ENCODE measurements at places on chromosomes 6 and 20.

- DNase-seq: no peak
Measured at GRCh38 chr6:52189974-52190373, 3.8 kb downstream of the IL17A start.

DNA sequence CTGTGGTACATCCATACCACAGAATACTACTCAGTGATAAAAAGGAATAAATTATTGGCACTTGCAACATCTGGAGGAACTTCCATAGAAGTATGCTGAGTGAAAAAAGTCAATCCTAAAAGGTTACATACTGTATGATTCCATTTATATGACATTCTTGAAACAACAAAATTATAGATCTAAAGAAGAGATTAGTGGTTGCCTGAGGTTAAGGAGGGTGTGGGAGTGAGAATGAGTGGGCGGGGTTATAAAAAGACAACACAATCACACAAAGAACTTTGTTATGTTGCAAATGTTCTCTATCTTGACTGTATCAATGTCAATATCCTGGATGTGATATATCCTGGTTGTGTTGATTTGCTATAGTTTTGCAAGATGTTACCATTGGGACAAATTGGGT, 21.2 kb downstream of the SNRPB start:
- no peak for DNase-seq

- DNase-seq: peak; percentile 89
Measured at GRCh38 chr6:129186988-129187387, 304.1 kb downstream of the LAMA2 start.

DNA sequence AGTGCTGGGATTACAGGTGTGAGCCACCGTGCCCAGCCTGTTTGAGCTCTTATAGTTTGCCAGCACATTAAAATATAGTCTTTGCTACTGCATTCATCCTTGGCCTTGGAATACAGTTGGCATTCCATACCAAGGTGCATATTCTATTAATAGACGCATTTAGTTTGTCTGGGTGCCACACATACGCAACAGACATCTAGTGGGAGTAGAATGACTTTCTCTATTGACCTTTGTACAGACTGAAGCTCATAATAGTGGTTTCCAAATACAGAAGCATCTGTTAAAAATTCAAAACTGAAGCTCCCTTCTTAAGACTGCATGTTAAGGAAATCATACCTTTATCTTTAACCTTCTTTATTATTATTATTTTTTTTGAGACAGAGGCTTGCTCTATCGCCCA, 46.7 kb upstream of the FNDC1 start:
- no peak for DNase-seq

DNA sequence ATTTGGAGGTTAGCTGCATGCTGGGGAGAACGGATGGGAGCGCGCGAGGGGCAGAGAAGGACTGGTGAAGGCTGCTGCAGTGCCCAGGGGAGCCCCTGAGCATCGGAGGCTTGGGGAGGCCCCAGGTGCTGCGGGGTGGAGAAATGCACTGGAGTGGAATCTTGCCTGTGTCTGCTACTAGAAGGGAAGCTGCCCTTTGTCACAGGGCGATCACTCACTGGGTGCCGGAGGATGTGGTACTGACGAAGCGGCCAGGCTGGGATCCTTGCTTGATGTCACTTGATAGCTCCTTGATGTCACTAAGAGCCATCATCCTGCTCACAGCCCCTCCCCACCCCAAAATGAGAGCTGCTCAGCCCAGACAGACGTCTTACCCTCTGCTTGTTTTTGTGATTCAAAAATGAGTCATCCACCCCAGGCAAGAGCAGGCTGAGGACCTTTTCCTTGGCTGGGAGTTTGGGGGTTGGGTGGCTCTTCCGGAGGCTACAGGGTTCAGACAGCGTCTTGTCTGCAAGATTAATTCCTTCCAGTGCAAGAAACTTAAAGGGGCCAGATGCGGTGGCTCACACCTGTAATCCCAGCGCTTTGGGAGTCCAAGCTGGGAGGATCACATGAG, 62.6 kb upstream of the PMEPA1 start:
- DNase-seq: peak; percentile 54

DNA sequence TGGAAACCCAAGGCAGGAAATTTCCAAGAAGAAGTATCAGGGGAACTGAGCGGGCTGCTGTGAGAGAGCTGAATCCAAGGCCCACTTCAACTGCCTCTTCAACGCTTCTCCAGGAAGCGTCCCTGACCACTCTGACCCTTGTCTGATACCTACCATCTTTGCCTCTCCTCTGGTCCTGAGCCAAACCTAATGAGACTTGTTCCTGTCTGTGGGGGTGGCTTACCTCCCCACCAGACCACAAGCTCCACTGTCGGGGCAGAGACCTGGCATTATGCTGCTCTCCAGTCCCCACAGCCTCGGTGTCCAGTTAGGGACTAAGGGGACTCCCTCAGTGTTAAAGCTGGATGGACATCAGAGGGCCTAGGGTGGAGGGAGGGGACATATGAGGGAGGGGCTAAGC, 49.7 kb downstream of the LRFN2 start:
- DNase-seq: no peak

DNA sequence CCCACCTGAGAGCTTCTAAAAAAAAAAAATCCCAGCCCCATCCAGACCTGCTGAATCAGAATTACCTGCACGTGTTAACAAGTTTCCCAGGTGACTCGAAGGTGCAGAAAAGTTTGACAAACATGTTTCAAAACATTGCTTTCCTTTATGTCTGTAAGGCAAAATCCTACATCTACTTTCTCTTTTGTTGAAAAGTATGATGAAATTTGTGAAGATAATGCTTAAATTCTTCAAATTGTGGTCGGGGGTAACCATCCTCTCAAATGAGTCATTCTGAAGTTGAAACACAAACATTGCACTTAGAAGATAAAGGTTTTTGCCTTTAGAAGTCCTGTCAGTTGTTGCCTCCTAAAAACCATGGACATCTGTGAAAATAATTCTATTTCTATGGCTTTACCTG, 429.7 kb downstream of the EPHA7 start:
- DNase-seq: no peak

- no peak for DNase-seq
Measured at GRCh38 chr6:45493761-45494160, 116.0 kb upstream of the SUPT3H start.

DNA sequence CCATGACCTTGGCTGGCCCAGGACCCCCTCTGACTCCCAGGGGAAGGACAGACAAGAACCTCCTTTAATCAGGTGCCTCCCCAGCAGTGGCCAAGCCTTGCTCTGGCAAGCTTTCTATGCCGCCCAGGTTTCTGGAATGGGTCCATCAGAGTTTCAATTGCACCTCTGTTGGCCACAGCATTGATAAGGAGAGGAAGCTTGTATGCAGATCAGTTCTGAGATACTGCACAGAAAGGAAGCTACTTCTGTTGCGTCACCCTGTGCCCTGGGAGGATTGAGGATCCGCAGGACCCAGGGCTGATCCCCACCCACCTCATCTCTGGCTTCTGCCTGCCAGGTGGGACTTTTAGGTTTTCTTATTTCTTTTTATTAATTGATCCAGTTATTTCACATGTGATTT, 167.2 kb downstream of the TFAP2C start:
- DNase-seq: no peak

- DNase-seq: no peak
Measured at GRCh38 chr20:22460231-22460630, 124.1 kb downstream of the FOXA2 start.

DNA sequence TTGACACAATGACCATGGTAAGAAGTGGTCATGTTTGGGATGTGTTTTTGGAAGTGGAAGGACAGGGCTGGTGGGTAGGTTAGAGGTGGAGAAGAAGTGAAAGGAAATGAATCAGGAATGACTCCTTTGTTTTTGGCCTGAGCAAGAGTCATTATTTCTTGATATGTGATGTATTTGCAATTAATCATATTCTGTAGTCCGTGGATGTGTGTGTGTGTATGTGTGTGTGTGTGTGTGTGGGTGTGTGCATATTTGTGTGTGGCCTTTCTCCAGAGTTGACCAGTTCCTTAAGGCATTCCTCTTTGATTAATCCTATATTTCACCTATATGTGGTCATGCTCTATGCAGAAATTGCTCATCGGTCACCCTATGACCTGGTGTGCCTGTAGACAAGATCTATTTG, 130.7 kb downstream of the UTRN start:
- DNase-seq: peak; percentile 62

DNA sequence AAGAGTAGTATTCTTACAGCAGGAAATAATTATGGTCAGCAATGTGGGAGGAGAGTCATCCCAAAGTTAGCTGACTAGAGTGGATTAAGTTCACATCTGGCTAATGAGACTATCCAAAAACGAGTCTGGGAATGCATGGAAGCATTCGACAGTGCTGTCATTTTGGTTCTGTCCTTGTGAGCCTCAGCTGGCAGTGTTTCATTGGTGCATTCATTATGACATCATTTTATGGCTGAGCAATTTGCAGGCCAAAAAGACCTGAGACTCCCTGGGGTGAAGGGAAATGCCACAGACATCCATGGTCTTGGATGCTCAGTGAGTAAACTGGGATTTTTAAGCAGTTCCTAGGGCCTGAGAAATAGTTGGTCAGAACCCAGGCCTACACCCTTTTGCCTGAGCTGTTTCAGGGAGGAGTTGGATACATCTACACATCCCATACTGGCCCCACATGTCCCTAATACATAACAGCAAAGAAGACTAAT, 196.4 kb upstream of the CCN2 start:
- DNase-seq: peak; percentile 100

DNA sequence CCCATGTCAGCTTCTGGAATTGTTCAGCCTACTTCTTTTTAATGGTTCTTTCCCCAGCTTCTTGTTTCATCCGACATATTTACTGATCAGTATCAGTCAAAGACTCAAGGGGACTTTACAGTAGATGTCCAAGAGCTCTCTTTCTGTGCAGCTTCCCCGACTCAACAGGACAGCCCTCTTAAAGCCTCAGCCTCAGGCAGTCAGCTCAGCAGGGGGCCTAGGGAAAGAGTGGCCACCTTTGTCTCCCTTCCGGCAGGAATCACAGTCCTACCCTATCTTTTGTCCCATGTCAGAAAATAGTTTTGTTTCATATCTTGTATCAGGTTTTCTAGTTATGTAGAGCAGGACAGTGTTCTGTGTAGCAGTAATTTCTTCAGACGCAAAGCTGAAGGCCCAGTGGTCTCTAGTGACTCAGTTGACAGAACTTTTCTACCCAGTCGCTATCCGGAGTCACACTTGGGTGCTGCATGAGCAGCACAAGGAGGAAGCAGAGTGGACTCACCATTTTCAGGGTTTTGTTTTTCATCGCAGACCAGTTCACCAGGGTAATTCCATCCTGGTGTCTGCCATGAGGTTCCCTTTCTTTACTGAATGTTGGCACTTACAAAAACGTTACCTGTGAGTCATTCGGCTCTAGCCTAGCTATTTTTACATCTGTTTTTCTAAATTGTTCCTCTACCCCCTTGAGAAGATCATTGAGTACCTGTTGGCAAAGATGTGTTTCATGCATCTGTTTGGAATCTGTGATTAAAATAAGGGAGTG, 47.7 kb downstream of the SPATA2 start:
- DNase-seq: no peak

GRCh38 chr6:93799226-93799625, 379.9 kb upstream of the EPHA7 start:
- DNase-seq: no peak

DNA sequence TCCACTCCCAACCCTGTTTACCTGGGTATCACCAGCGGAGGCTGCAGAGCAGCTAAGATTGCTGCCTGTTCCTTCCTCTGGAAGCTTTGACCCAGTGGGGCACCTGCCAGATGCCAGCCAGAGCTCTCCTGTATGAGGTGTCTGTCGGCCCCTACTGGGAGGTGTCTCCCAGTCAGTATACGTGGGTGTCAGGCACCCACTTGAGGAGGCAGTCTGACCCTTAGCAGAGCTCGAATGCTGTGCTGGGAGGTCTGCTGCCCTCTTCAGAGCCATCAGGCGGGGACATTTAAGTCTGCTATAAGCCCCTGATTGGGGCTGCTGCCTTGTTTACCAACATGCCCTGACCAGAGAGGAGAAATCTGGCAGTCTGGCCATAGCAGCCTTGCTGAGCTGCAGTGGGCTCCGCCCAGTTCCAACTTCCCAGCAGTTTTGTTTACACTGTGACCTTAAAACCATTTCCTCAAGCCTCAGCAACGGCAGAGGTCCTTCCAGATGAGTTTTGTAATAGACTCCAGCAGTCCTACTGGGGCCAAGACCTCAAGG, 2.8 kb downstream of the RAET1E start:
- DNase-seq: peak; percentile 92

GRCh38 chr6:153145591-153145990, 14.5 kb upstream of the RGS17 start:
- DNase-seq: no peak

DNA sequence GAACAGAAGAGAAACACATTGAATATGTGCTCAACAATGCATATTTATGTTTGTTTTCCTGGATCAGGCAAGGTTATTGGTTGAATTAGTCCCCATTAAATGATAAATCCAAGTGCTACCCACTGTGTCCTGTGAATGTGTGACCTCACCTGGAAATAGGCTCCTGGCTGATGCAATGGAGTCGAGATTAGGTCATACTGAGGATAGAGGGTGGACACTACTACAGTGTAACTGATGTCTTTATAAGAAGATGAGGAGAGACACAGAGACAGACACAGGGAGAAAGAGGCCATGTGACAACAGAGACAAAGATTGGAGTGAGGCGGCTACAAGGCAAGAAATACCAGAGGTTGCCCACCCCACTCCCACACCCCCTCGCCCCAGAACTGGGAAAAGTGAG, 559.3 kb downstream of the C6orf118 start:
- no peak for DNase-seq

DNA sequence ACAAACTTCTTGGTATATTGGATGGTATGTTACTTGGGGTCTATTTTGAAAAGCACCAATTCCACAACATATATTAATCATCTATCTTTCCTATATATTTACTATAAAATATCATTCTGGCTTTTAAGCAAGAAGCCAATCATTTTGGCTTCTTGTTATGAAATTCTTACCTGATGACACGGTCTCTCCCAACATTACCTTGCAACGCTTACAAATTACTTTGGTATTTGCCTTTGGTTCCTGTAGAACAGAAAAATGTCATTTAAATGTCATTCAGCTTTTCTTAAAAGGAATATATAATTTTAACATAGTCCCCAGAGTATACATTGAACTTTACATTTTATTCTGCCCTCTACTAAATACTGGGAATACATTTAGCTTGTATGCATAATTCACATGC, 27.4 kb downstream of the UBE3D start:
- DNase-seq: no peak

- peak; percentile 9 for DNase-seq
Measured at GRCh38 chr20:5621305-5621704, 128.9 kb upstream of the SHLD1 start.

GRCh38 chr6:17047889-17048288, 54.0 kb upstream of the STMND1 start:
- no peak for DNase-seq

- DNase-seq: no peak
Measured at GRCh38 chr6:5833120-5833519, 173.6 kb downstream of the NRN1 start.

All from AG10803 (cell line).